ENCODE measurements at places on chromosomes 11 and 22.

DNA sequence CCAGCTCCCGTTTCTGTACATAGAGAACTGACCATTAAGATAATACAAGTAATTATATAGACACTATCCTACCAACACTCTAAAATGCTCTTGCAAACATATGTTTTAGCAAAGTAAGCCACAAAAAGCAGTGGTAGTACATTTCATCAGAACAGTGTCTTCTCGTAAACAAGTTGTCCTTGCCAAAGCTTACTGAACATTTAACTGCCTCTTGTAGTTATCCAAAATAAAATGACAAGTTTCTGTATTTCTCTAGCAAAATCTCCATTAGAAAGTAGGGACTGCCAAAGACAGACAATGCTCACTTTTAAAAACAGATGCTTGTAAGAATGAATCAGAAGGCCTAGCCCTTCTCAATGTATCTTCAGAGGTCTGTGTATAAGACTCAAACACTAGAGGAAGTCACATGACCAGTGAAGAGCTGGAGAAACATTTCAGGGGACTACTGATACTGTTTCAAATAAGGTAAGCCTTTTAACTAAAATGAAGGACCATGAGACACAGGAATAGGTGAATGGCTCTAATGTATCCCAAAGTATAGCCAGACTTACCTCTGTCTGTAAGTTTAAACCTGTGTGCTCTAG, 7.8 kb upstream of the ZC3H12C start:
- DNase-seq: no peak

- DNase-seq: no peak
Measured at GRCh38 chr11:19352072-19352770, 111.5 kb upstream of the E2F8 start.

DNA sequence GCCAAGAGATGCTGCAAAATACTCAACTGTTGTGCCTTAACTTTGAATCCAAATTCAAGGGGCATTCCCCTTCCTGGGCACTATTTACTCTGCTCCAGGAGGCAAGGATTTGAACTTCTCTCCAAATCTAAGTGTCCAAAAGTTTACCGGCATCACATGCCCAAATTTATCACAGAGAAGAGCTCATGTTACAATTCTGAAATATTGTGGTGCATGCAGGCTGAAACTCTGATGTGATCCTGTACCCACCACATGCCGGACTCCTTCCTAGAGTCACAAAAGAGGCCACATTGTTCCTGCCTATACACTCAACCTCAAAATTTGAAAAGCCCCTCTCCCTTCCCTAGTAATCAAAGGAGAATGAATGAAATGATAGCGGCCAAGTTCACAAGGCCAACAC, 1.3 kb downstream of the TRAF6 start:
- DNase-seq: no peak

DNA sequence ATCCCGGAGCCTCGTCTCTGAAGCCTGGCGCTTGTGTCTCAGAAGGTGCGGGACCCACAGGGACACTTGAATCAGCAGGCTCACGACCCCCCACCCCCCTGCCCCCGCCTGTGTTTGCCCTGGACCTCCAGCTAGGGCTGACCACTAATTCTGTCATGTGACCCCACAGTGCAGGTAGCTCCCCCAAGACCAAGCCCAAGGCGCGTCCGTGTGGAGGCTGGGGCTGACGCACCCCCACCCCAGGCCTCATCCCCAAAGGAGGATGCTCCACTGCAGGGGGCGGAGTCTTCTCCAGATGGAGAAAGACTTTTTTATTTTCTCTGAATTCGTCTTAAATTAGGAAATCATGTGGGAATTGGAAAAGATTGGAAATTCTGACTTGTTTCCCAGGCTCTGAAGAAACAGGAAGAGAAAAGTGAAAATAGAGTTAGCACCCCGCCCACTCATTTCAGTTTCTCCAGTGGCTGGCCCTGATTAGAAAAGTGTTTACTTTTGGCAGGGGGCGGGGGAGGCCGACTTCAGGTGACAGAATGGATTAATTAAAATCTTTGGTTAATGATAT, 1.0 kb upstream of the RELA start:
- no peak for DNase-seq

DNA sequence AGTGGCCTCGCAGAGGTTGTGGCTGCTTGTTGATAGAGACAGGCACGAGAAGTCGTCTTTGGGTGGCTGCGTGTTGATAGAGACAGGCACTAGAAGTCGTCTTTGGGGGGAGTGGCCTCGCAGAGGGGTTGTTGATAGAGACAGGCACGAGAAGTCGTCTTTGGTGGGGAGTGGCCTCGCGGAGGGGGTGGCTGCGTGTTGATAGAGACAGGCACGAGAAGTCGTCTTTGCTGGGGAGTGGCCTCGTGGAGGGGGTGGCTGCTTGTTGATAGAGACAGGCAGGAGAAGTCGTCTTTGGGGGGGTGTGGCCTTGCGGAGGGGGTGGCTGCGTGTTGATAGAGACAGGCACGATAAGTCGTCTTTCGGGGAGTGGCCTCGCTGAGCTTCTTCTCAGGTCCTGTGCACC, 328.8 kb downstream of the TBC1D22A start:
- DNase-seq: no peak

DNA sequence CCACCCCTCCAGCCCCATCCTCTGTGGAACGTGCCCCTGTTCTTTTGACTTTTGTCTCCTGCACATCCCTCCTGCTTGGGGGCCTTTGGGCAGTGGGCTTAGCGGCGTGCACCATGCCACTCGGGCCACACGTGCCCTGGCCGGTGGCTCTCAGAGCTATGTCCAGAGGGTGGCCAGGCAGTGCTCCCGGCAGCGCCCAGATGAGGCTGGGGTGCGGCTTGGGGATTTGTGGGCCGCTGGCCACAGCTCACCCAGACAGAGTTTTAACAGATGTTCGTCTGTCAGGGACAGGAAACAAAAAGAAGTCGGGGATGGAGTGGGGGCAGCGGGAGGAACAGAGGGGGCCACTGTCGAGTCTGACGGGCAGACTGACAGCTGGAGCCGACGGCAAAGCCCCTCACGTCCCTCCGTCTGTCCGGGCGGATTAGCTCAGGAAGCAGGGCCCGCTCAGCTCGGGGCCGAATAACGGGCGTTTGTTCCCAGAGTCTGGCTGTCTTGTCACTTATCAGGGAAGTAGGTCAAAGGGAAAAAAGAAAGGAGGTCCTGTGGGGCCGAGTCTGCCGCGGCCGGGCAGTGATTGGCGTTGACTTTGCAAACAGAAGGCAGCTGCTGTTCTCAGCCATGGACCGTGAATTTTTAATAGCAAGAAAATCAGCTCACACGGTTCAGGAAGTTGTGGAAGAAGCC, 61.6 kb downstream of the LRP5 start:
- DNase-seq: no peak

DNA sequence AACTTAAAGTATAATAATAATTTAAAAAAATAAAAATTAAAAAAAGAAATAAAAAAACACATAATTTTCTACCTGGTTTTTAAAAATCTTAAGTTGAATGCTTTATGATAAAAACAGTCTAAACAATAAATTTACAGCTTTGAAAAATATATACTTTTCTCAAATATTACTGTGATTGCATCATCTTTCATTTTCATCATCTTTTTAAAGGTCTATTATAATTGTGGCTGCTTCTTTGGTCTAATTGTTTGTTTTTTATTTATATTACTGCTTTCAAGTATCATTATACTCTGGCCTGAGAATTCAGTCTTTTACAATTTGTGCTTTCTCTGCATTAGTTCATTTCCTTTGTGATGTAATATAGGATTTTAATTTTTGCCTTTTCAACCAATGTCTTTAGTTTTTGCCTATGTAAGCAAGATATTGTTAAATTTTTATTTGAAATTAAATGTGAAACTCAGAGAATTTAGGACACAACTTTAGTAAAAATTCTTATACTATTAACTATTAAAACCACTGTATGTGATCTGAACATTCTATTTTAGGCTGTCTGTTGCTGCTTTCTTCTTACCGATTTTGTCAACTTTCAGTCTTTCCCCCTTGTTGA, 7.3 kb downstream of the CYP2R1 start:
- no peak for DNase-seq

DNA sequence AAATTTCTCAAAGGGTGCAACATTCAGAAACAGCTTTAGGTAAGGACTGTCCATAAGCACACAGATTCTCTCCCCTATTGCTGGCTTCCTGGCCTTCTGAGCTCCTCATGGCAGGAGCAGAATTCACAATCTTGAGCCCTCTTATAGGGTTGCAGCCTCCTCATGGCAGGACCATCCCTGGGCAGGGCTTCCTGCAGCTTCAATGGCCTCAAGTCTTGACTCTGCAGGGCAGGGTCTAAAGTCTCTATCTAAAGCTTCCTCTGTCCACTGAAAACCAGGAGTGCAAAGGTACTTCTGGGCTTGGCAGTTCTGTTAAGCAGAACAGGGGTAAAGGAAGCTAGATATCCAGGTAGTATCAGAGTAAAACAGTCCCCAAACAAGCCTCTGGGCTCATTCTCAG, 28.7 kb downstream of the TUB start:
- no peak for DNase-seq

DNA sequence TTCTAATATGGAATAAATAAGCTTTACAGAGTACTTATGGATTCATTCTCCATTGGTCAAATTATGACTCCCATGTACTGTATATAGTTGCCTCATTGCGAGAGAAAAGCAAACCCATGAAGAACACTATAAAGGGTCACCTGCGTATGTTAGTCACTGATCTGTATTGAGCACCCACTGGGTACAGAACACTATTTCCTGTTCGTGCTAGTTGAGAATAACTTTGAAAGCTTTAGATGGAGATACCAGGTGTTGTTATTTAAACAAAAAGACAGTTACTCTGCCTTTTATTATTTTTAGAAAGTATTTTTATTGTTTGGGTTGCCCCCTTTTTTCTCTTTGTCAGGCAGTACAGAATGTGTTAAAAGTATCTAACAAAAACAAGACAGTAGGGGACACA, 79.9 kb downstream of the DEUP1 start:
- no peak for DNase-seq

DNA sequence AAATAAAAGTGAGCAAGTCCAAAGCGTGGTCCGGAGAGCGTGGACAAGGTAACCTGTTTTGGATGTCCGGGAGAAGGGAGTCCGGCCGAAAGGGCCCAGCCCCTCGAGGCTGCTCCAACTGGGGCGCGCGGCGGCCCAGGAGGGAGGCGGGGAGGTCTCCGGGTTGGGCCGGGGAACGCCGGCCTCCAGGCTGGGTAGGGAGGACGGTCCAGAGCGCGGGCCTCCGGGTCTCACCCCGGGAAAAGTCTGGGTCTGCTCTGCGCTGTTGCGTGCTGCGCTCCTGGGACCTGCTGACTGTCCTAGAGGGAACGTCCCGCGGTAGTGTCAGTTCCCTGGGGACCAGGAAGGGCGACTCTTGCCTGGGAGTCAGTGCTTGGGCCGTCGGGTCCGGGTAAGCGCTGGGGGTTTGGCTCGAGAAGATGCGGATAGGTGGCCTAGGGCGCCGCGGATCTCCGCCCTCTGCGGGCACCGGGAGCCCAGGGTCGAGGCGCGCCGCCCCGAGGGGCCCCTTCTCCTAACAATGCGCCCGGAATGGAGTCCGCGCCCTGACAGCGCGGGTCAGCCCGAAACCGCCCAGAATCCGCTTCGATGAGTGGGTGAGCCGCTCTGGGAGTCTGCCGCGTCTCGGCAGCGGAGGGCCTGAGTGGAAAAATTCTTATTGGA, 988 bp upstream of the FLI1 start:
- no peak for DNase-seq

GRCh38 chr11:69931994-69932910, 113.0 kb upstream of the FGF3 start:
- DNase-seq: no peak

Measured in stimulated activated CD4-positive, alpha-beta T cell treated with anti-CD3 and anti-CD28 coated beads, TNF-alpha, amount 100 ng/mL, for 1 hour (primary cell).